ENCODE measurements at places on chromosomes 1 and 21.

GRCh38 chr1:54610601-54611580, 12.4 kb downstream of the FAM151A start:
- DNase-seq = no peak

- no peak for DNase-seq
Measured at GRCh38 chr1:229138058-229138457, 132.9 kb upstream of the RAB4A start.

DNA sequence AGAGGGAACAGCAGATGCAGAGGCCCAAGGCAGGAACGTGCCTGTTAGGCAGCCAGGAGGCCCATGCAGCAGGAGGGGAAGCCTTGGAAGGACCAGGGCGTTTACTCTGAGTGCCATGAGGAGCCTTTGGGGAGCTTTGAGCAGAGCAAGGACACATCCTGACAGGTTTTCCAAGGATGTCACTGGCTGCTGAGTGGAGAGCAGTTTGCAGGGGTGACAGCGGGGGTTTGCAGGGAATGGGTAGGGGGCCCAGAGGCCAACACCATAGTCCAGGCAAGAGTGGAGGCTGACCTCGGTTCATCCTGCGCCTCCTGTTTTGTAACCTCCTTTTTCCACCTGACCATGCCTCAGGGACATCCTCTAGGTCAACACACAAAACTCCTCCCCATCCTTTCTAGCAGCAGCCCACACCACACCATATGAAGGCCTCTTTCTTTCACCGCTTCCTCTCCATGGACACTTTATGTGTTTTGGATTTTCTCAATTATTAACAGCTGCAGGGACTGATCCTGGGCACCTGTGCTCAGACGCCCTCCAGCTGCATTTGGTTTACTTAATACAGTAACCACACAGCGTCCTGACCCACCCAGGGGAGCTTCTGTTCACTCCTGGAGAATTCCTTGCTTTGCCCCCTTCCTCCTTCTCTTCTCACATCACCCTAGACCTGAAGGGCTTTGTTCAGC, 528.5 kb downstream of the MATN1 start:
- no peak for DNase-seq

- no peak for DNase-seq
Measured at GRCh38 chr1:22051607-22052114, 848 bp upstream of the CDC42 start.

DNA sequence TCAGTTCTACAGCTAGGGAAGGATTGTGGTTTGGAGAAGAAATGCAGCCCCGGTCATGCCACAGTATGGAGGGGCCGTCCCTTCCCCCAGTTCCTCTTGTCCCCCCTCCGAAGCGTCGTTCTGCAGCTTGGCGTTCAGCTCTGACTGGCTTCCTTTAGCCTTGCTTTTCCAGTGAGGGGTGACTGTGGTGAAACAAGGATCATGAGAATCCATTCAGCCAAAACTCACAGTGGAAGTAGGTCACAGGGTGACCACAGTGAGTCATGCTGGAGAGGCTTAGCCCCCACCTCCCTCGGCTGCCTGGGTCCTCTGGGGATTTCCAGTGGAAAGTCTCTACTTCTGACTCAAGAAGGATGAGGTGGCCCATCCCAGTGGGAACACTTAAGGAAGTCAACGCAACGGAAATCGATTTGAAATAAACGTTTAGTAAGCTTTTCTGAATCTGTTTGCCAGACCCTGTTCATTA, 37.3 kb upstream of the COL6A2 start:
- DNase-seq = no peak

DNA sequence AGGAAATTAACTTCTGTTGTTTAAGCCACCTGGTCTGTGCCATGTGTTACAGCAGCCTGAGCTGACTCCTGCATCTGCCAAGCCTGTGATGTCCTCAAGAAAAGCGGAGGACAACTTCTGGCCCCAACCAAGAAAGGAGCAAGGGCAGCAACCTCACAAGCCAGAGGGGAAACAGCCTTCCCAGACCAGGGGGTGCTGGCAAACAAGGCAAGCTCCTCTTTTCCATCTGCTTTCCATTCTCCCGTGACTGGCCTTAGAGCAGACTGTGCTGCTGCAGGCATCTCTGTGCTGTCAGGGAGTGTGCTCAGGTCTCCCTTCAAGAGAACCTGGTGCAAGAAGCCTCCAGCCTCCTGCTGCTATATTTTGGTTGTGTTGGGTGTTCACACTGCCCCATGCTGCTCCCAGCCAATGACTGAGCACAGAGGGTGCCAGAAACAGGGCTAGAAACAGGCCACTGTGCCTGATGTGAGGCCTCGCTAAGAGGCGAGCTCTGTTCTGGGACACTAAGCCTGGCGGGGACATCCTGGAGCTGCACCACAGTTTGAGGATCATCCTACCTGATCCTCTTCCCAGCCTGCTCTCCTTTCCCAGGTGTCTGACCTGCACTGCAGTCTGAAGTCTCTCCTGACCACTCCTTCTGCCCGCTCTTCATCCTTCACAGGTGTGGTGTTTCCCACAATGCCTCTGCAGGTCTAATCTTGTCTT, 27.5 kb upstream of the SLAMF9 start:
- no peak for DNase-seq

- DNase-seq = no peak
Measured at GRCh38 chr1:24644100-24644384, 940 bp downstream of the SRRM1 start.
